Prostate gland (tissue), 2 donors: ENCODE measurements at places on chromosomes 7 and 10.

DNA sequence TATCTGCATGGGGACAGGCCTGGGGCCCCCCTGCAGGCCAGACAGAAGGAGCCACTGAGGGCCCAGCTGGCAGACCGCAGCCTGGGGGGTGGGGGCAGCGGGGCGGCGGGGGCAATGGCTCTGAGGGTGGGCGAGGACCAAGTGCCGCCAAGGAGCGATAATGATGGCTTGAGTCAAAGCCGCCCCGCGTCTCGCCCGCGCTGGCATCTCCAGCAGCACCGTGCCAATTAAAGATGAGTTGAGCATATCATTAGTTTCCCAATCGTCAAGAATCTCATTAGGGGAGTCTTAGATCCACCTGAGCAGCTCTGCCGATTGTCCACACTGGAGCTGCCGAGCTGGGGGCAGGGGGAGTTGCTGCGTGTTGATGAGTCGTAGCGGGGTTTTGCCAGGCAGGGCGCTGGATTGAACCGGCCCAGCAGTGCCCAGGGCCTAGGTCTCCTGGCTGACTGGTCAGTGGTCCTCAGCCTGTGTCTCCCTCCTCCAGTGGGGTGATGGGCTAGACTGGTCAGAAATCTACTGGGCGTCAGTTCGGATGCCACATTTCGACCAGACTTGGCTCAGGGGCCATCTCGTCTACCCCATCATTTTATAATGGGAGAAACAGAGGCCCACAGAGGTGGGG is 41.0 kb upstream of the PSMG3 start:
- DNase-seq: no peak

DNA sequence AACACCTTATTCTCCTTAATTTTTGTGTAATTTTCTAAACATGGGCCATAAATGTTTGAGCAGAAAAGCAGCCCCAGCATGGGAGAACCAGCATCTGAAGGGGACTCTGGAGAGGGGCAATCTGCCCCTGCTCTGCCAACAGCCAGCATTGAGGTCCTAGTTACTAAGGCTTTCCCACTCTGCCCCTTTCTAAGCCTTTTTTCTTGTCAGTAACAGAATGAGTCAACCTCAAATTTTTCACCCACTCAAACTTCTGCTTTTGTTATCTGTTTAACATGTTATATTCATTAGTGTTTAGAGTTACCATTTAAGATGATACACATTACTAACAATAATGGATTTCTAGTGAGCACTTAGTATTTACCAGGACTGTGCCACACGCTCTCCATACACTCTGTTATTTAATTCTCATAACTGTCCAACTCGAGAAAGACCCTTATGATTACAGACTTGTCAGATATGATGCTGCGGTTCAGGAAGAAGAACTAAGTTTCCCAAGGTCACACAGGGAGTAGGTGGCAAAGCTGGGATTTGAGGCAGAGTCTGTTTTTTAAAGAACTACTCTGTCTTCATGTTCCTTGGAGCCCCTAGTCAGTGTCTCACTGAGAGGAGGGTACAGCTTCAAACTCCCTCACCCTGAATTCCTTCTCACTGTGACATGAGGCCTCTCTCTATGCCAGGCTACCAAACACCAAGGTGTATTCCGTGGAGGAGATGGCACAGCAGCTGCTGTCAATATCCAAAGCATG is 19.9 kb upstream of the GPAM start:
- no peak for DNase-seq

DNA sequence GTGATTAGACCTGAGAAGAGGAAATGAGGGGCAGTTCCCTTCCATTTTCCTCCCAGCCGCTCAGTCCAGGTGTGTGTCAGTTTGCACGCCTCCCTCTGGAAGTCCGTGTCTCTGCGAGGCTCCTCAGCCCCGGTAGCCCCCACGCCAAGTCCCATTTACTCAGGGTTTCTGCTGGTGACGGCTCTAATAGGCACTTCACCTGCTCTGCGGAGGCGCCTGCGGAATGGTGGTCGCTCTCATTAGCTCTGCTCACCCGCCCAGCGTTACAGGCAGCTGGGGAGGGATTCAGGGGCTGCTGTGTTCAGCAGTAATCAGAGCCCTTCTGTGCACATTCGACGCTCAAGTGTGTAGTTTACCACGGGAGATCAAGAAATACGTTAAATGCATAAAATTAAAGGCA is 179.9 kb downstream of the MGMT start:
- no peak for DNase-seq

DNA sequence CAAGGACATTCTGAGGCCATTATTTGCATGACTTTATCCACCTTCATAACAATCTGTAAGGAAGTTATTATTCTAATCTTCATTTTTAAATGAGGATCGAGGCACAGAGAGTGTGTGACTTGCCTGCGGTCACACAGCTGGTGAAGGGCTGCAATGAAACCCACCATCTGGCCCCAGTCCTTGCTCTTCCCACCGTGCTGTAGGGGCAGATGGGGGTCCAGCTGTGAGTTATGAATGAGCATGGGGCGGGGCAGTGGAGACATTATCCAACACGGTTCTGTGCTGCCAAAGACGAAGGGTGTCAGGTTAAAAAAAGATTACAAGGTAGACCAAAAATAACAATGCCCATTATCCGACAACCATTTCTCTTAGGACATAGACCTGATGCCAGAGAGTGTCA is 417.5 kb upstream of the MGMT start:
- no peak for DNase-seq
